ENCODE measurements at places on chromosomes 13 and 19.

GRCh38 chr19:40411125-40411842 is 1.9 kb downstream of the PRX start:
- H3K4me1 ChIP-seq = no peaks in the 10 kb centered on the region
- no peak overlapping the region for H3K4me3 ChIP-seq
- no peaks in the 10 kb centered on the region for H3K36me3 ChIP-seq
- no peak overlapping the region for H3K27ac ChIP-seq
- DNase-seq = no peak

GRCh38 chr13:35843272-35843671 is 287.9 kb downstream of the DCLK1 start:
- H3K4me3 ChIP-seq = no peak overlapping the region
- H3K4me1 ChIP-seq = peaks cover 1% of the 10 kb centered on the region
- H3K36me3 ChIP-seq = no peaks in the 10 kb centered on the region
- no peak overlapping the region for H3K27ac ChIP-seq
- no peak for DNase-seq

DNA sequence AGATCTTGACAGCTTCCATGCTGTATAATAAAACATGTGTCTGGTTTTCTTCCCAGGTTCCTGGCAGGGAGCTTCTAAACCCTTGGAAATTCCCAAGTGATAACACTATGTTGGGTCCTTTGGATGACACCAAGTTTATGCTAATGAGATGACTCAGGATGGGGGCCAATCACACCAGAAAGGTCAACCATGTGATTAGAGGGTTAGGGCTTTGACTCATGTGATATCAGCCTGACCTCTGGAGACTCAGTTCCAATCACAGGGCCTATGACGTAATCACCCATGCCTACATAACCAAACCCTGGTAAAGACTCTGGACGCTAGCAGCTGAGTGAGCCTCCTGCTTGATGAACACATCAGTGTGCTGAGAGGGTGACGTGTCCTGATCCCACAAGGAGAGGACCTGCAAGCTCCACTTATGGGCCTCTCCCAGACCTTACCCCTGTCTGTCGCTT is 203.6 kb downstream of the DCLK1 start:
- no peaks in the 10 kb centered on the region for H3K36me3 ChIP-seq
- H3K4me3 ChIP-seq = no peak overlapping the region
- no peaks in the 10 kb centered on the region for H3K27me3 ChIP-seq
- DNase-seq = no peak
- H3K27ac ChIP-seq = no peak overlapping the region

DNA sequence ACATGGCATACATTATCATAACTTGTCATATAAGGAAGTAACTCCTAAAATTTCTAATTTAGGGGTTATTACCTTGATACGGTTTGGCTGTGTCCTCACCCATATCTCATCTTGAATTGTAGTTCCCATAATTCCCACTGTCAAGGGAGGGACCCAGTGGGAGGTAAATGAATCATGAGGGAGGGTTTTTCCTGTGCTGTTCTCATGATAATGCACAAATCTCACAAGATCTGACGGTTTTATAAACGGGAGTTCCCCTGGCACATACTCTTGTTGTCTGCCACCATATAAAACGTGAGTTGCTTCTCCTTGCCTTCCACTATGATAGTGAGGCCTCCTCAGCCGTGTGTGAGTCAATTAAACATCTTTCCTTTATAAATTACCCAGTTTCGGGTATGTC is 76.0 kb downstream of the ZDHHC20 start:
- H3K27me3 ChIP-seq = no peaks in the 10 kb centered on the region
- no peak for DNase-seq
- no peaks in the 10 kb centered on the region for H3K36me3 ChIP-seq
- H3K4me3 ChIP-seq = no peak overlapping the region
- no peaks in the 10 kb centered on the region for H3K4me1 ChIP-seq

DNA sequence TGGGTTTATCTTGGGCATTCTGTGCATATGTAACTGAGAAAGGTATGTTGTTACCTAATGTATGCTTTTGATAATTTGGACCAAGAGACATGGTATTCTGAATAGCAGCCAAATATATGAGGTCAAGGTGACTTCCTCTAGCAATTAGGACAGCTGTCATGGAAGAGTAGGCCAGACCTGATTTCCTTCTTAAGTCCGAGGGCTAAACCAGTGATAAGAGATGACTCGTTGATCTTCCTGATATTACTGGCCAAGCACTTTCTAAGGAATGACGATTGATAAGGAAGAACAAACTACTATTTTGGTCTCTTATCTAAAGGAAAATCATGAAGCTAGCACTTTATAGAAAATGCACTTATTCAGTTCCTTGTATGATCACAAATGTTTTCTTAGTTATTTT is 42.7 kb downstream of the ARHGAP35 start:
- H3K4me3 ChIP-seq = no peak overlapping the region
- DNase-seq = no peak
- H3K36me3 ChIP-seq = no peaks in the 10 kb centered on the region
- H3K27me3 ChIP-seq = no peaks in the 10 kb centered on the region

GRCh38 chr13:33188093-33188882 is 97.3 kb downstream of the STARD13 start:
- no peak overlapping the region for H3K4me3 ChIP-seq
- peaks cover 20% of the 10 kb centered on the region for H3K4me1 ChIP-seq
- peak overlapping the region; percentile 52 for H3K27ac ChIP-seq
- DNase-seq = no peak
- H3K36me3 ChIP-seq = no peaks in the 10 kb centered on the region
- no peaks in the 10 kb centered on the region for H3K27me3 ChIP-seq

DNA sequence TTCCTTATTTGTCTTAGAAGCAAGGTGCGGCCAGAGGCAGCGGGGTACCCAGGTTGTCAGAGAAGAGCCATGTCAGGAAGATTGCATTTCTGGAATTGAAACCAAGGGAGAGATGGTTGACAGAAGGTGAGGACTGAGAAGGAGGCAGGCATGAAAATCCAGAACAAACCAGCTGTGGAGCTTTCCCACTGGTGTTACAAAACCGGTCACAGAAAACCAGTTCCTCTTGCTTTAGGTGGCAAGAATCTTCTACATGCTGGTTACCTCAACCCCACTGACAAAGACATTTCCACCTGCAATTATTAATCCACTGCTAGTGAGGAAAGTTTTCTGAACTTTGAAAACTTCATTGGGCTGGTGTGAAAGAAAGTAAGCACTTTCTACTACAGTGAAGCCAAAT is 64.0 kb upstream of the MED4 start:
- DNase-seq = no peak
- H3K4me1 ChIP-seq = no peaks in the 10 kb centered on the region
- H3K36me3 ChIP-seq = no peaks in the 10 kb centered on the region

GRCh38 chr13:78596399-78596735 is 7.0 kb downstream of the POU4F1 start:
- no peak for DNase-seq
- no peaks in the 10 kb centered on the region for H3K27me3 ChIP-seq
- H3K4me3 ChIP-seq = no peak overlapping the region
- no peaks in the 10 kb centered on the region for H3K36me3 ChIP-seq
- H3K27ac ChIP-seq = no peak overlapping the region
- H3K4me1 ChIP-seq = peaks cover 3% of the 10 kb centered on the region

- H3K4me3 ChIP-seq = no peak overlapping the region
- no peaks in the 10 kb centered on the region for H3K4me1 ChIP-seq
- no peak for DNase-seq
- peaks cover 4% of the 10 kb centered on the region for H3K27me3 ChIP-seq
These were observed 8.6 kb downstream of the PDX1 start for GRCh38 chr13:27928353-27928804.

DNA sequence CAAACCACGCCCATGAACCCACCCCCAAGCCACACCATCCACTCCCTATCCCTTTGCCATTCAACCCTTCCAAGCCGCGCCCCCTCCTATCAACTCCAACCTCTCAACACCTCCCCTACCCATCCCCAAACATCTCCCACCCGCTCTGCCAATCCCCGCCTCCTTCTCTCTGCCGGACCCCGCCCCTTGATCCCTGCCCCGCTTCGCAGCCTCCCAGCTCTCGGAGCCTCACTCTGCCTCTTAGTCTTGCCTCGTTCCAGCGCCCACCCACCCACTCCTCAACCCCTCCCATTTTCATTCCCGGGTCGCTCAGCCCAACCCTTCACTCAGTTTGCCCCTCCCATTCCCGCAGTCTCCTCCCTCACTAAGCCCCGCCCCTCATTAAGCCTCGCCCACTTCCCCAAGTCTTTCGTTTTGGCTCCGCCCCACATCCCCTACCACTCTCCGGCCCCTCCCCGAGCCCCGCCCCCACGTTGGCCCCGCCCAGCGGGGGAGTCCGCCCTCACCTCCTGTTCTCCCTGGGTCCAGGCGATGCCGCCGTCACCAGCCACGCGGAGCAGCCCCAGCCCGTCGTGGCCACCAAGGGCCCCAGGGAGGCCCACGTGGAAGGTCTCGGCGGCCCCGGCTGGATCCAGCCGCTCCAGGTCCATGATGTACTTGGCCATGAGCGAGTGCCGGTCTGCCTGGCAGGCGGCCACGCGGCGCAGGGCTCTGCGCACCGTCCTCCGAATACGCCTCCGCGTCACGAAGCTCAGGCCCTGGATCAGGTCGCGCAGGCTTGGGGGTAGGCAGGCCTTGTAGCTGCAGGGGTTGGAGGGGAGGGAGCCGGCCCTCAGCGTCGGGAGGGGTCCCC is 5.7 kb downstream of the JAK3 start:
- H3K27ac ChIP-seq = peak overlapping the region; percentile 92
- H3K4me3 ChIP-seq = peak overlapping the region; percentile 28
- no peaks in the 10 kb centered on the region for H3K36me3 ChIP-seq
- DNase-seq = peak; percentile 99
- H3K4me1 ChIP-seq = peaks cover 7% of the 10 kb centered on the region

GRCh38 chr19:2578901-2579677 is 103.2 kb downstream of the GADD45B start:
- peaks cover 18% of the 10 kb centered on the region for H3K4me1 ChIP-seq
- H3K36me3 ChIP-seq = no peaks in the 10 kb centered on the region
- peak overlapping the region; percentile 38 for H3K4me3 ChIP-seq
- peak overlapping the region; percentile 45 for H3K27ac ChIP-seq
- peak; percentile 88 for DNase-seq
